ENCODE measurements at places on chromosomes 13 and 19. TPM values are rescaled to one million over a fixed set of nuclear protein-coding genes. Genes with fewer than 3 reads are reported as not detected.
A peak's percentile ranks its signal among the peaks of the same experiment; 100 is the strongest.

The C2CD4C gene
- 0.29 TPM for total RNA-seq

The GIPR gene
- total RNA-seq: 0.16 TPM

The FFAR1 gene
- not detected for total RNA-seq

The CYP4F22 gene
- total RNA-seq: 8.8 TPM

- DNase-seq: no peak
These were observed 94.6 kb downstream of the KL start for GRCh38 chr13:33110713-33111413.

- DNase-seq: peak; percentile 53
These were observed at the start of gene ZNF358 for GRCh38 chr19:7515645-7516151. ZNF358 (plus strand) TSS chr19:7516103; CDS start chr19:7519243, 3,140 bp downstream.

GRCh38 chr13:95704510-95704909, 27.6 kb downstream of the DNAJC3 start:
- DNase-seq: no peak

DNA sequence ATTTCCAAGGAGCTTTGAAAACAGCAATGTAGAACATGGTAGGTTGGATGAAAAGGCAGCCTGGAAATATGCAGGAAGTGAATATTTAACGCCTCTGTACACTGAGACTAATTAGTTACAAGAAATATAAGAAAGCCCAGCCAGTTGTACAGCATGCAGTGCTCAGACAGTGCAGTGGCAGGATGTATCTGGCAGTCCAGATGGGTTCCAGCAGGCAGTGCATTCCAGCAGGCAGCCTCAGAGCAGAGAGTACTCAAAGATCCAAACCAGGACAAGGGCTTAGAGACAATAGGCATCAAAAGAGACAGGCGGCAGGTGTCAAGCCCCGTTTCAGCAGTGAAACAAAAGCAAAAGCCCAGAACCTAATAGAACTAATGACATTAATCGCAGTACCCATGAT, 2776.3 kb downstream of the PCDH9 start:
- DNase-seq: no peak

DNA sequence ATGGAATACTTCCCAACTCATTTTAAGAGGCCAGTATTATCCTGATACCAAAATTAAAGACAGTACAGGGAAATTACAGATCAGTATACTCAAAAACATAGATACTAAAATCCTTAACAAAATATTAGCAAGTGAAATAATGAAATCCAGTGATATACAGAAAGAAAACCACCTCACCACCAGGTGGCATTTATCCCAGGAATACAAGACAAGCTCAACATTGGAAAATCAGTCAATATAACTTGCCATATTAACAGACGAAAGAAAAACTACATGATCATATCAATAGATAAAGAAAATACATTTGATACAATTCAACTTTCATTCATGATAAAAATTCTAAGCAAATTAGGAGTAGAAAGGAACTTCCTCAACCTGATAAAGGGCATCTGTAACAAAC, 6.7 kb upstream of the GNA15 start:
- no peak for DNase-seq

DNA sequence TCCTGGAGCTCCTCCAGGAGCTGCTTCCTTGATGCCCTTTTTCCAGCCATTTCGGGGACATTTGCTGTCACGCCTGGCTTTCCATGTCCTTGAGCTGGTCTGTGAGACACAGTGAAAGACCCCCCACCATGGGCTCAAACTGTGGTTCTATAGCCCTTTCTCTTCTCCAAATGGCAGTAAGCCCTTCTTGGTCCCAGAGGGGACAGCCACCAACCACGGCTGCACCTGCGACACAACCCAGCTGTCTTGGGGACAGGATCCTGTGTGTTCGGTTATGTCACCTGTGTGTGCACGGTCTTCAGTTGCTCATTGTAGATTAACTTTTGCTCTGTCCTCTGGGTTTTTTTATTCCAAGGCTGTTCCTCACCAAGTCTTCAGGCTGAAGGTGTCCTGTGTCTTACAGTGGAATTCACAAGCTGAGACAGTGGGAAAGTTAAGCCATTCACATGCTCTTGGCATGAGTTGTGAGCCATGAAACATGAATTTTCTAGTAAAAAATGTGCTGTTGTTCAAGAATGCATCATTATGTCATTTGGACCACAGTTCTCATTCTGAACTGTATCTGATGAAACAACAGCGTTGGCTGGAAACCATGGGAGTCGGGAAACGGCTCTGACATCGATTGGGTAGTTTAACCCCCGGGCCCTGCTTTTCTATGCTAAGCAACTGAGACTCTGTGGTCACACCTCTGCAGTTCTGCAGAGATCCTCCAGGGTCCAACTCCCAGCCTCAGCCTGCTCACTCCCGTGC, 129.5 kb upstream of the MCF2L start:
- no peak for DNase-seq

All from breast epithelium (tissue), 4 donors.